Thyroid gland (tissue), 4 donors: ENCODE measurements at places on chromosomes 5 and 9. TPM values are rescaled to one million over a fixed set of nuclear protein-coding genes. Genes with fewer than 3 reads are reported as not detected.

DNA sequence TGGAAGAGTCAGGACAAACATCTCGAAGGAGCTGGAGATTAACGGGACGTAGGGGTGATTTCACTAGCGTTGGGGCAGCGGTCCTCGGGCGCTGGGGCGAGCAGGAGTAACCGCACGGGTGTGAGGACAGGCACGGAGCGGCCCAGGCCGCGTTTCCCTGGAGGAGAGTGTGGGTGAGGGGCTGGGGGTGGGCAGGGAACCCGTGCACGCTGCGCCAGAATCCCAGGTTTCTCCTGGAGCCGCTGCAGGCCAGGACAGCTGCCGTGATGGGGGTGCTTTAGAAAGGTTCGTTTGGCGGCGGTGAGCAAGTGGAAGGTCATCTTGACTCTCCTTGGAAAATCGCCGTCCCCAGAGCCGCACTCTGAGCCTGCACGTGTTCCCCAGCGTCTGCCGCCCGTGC is 290.2 kb upstream of the IRX1 start:
- H3K27ac ChIP-seq: no peak overlapping the region
- no peaks in the 10 kb centered on the region for H3K27me3 ChIP-seq
- H3K36me3 ChIP-seq: no peaks in the 10 kb centered on the region
- H3K4me1 ChIP-seq: no peaks in the 10 kb centered on the region
- no peak for DNase-seq
- H3K4me3 ChIP-seq: no peak overlapping the region

- H3K36me3 ChIP-seq: no peaks in the 10 kb centered on the region
- peaks cover 20% of the 10 kb centered on the region for H3K4me1 ChIP-seq
- H3K27ac ChIP-seq: no peak overlapping the region
- no peaks in the 10 kb centered on the region for H3K27me3 ChIP-seq
- no peak for DNase-seq
Observed at GRCh38 chr9:135606885-135607259, 32.5 kb downstream of the GLT6D1 start.

- no peaks in the 10 kb centered on the region for H3K4me1 ChIP-seq
- DNase-seq: peak; percentile 61
- H3K27ac ChIP-seq: no peak overlapping the region
- no peaks in the 10 kb centered on the region for H3K27me3 ChIP-seq
- no peaks in the 10 kb centered on the region for H3K36me3 ChIP-seq
- H3K4me3 ChIP-seq: no peak overlapping the region
Observed at GRCh38 chr5:147072622-147073021, 162.2 kb upstream of the STK32A start.

DNA sequence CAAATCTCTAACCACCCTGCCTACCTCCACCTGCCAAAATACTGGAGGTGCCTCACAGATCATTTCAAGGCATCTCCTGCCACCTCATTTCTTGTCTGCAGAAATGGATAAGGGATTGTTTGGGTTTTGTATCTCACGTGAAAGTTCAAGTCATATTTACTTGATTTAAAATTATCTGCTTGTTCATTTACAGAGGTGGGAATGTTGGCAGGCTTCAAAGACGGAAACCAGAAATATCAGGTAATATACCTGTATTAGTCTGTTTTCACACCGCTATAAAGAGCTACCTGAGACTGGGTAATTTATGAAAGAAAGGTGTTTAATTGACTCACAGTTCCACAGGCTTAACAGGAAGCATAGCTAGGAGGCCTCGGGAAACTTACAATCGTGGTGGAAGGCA is 85.4 kb downstream of the CAAP1 start:
- H3K27ac ChIP-seq: no peak overlapping the region
- H3K4me3 ChIP-seq: no peak overlapping the region
- no peaks in the 10 kb centered on the region for H3K4me1 ChIP-seq
- no peak for DNase-seq
- no peaks in the 10 kb centered on the region for H3K27me3 ChIP-seq

DNA sequence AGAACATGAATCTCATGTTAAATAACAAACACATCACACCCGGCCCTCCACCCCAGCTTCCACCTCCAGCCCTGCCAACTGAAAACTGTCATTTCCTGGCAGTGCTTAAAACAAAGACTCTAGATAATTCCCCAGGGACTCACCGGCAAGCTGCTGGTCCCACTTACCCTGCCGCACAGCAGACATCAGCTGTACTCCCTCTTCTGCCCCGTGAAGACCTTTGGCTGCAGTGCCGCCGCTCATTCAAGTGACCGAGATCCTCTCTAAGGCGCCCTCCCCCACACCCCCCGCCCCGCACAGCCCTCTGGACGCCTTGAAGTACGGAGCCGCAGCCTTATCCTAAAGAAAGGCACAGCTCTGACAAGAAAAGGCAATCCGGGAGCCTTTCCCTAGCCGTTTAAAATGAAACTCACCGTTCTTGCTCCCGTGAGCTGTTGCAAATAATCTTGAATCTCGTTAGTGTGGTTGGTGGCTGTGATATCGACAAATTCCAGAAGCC is 434 bp downstream of the GLRX start:
- H3K36me3 ChIP-seq: no peaks in the 10 kb centered on the region
- H3K4me3 ChIP-seq: peak overlapping the region; percentile 46
- H3K4me1 ChIP-seq: peaks cover 43% of the 10 kb centered on the region
- DNase-seq: peak; percentile 68
- no peaks in the 10 kb centered on the region for H3K27me3 ChIP-seq

- H3K36me3 ChIP-seq: no peaks in the 10 kb centered on the region
- no peak overlapping the region for H3K4me3 ChIP-seq
- no peak for DNase-seq
- no peak overlapping the region for H3K27ac ChIP-seq
- no peaks in the 10 kb centered on the region for H3K4me1 ChIP-seq
Observed at GRCh38 chr5:10914741-10915480, 153.9 kb upstream of the DAP start.

GRCh38 chr9:86546712-86547111 is 192.5 kb upstream of the TUT7 start:
- H3K36me3 ChIP-seq: no peaks in the 10 kb centered on the region
- H3K27me3 ChIP-seq: no peaks in the 10 kb centered on the region
- H3K27ac ChIP-seq: no peak overlapping the region
- H3K4me3 ChIP-seq: no peak overlapping the region
- no peak for DNase-seq

- no peaks in the 10 kb centered on the region for H3K36me3 ChIP-seq
- peaks cover under 1% of the 10 kb centered on the region for H3K4me1 ChIP-seq
- no peaks in the 10 kb centered on the region for H3K27me3 ChIP-seq
Observed at GRCh38 chr9:80177949-80178480, 606.2 kb downstream of the TLE4 start.

Gene SPATA31E1
- total RNA-seq: not detected

Gene OR1L6
- not detected for total RNA-seq

Gene FUBP3
- 83.9 TPM for total RNA-seq
